ENCODE measurements at places on chromosomes 12 and 14. TPM values are rescaled to one million over a fixed set of nuclear protein-coding genes. Genes with fewer than 3 reads are reported as not detected.

The NEUROD4 gene
- polyA plus RNA-seq: not detected

The LTA4H gene
- 54.1 TPM for polyA plus RNA-seq

The TGFB3 gene
- 1.3 TPM for polyA plus RNA-seq

The HOXC4 gene
- polyA plus RNA-seq: not detected

The SDR9C7 gene
- polyA plus RNA-seq: 0.63 TPM

The TRIM9 gene
- polyA plus RNA-seq: 15.9 TPM

The ADAM20 gene
- 0.74 TPM for polyA plus RNA-seq

The RILPL2 gene
- polyA plus RNA-seq: 0.20 TPM

The KCNC2 gene
- polyA plus RNA-seq: 7.4 TPM

The RNASE1 gene
- not detected for polyA plus RNA-seq

The RNF212B gene
- not detected for polyA plus RNA-seq
